ENCODE measurements at places on chromosomes 7 and 10.

DNA sequence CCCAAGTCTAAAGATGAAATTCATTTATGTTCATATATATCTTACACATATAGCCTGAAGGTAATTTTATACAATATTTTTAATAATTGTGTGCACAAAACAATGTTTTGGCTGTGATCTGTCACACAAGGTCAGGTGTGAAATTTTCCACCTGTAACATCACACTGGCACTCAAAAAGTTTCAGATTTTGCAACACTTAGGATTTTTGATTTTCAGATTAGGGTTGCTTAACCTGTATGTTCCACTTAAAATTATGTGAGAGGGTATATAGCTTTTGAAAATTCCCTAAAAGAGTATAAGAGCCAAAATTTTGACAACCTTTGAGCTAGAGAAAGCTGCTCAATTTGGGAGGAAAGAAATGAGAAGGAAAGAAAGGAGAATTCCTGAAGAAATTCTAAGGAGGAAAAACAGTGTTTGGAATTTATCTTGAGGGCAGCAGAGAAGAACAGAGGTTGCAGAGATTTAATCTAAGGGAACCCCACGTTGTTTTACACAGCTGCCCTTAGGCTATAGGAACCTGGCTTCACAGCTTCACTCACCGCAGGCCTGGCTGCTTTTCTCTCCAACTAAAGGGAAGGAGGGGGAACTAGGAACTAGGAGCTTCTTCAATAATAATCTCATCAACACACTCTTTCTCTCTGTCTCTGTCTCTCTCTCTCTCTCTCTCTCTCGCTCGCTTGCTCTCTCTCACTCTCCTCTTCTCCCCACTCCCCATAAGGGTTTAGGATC lies 8.5 kb downstream of the VOPP1 start:
- no peak for DNase-seq

DNA sequence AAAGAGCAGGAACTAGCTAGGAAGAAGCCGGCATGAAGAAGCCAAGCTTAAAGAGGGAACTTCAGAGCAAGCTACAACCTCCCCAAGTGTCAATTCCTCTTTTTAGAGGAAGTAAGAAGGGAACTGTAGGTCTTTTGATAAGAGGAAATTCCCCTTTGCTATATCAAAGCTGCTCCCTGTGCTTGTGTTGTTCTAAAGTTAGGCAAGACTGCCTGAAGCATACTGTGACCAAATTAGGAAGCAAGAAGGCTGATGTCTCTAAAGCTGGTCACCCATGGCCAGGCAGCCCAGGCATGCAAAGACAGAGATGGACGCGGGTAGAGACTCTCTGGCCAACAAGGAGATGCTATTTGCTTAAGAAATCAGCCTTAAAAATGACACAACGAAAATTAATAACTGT lies 87.9 kb downstream of the RNF216 start:
- DNase-seq = no peak

- DNase-seq = no peak
These were observed 1.3 kb downstream of the ZNRF2 start for GRCh38 chr7:30285536-30286284.

GRCh38 chr7:113373863-113374262 lies 255.5 kb upstream of the SMIM30 start:
- DNase-seq = no peak

- DNase-seq = no peak
These were observed 144.8 kb upstream of the KLF14 start for GRCh38 chr7:130878785-130879184.

DNA sequence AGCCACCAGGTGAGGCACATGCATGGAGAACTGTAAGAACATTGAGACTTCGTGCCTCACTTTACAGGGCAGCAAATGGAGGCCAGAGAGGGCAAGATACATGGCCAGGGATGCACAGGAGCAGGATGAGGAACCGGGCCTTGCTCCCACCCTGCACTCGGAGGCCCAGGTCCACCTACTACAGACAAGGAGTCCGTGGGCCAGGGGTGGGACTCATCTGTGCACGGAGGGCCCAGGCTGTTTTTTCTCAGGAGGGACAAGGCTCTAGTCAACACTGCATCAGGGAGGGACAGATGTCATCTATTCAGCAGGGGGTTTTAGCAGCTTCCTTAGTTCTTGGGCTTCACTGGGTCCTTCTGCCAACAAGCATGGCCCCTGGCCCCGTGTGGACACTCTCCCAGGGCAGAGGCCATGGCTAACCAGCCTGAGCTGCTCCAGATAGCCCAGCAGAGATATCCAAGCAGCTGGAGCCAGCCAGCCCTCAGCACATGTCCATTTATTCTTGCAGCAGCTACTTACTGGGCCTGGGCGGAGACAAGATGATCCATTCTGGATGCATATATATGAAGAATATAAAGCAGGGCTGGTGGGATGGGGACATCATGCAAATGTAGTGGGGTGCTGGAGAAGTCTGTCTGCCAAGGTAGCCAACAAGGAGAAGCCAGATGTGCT lies 134.5 kb upstream of the RET start:
- DNase-seq = no peak

GRCh38 chr7:51075681-51076580 lies 240.7 kb downstream of the COBL start:
- no peak for DNase-seq

Measured in activated CD8-positive, alpha-beta memory T cell treated with anti-CD3 and anti-CD28 coated beads for 1 hour (primary cell).